ENCODE measurements at places on chromosomes 7 and 10. TPM values are rescaled to one million over a fixed set of nuclear protein-coding genes. Genes with fewer than 3 reads are reported as not detected.

DNA sequence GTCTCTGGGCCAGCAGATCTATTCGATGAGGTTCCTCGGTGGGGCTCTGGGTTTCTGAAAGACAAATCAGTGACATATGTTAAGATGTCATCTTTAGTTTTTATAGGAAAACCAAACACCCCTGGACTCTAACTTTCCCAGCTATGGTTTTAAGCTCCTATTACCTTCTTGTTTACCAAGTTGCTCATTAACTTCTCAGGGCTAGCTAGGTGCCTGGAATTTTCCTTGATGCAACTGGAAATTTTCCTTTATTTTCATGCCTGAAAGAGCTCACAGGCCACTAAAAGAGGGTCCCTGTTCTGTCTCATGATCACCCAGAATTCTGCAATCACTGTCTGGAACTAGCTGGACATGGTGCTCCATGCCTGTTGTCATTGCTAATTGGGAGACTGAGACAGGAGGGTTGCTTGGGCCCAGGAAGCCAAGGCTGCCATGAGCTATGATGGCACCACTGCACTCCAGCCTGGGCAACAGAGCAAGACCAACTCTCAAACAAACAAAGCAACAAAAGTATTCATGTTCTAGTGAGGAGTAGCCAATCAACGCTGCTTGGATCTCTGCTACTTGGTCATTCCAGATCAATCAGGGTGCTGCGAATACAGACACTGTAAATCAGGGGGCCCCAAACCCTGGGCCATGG is 1173.5 kb upstream of the AUTS2 start:
- no peak for DNase-seq
- no peaks in the 10 kb centered on the region for H3K27me3 ChIP-seq
- H3K4me1 ChIP-seq = no peaks in the 10 kb centered on the region
- H3K4me3 ChIP-seq = no peak overlapping the region
- H3K36me3 ChIP-seq = no peaks in the 10 kb centered on the region

DNA sequence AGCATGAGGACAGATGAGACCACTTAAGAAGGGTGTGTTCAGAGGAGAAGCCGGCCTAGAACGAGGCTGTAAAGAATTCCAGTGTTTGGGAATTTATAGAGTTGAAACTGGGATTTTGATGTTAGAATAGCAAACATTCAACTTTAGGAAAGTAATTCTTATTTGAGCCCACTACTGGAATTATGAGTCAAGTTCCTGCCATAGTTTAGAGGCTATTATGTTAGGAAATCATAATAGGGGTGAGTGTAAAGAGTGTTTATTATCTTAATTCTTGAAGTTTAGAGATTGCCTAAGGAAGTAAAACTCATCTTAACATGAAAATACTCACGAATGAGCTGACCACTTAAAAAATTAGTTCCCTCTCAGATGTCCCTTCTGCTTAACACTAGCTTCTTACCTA is 2.1 kb downstream of the CBLL1 start:
- DNase-seq = no peak
- peaks cover 57% of the 10 kb centered on the region for H3K4me1 ChIP-seq
- H3K27me3 ChIP-seq = no peaks in the 10 kb centered on the region

DNA sequence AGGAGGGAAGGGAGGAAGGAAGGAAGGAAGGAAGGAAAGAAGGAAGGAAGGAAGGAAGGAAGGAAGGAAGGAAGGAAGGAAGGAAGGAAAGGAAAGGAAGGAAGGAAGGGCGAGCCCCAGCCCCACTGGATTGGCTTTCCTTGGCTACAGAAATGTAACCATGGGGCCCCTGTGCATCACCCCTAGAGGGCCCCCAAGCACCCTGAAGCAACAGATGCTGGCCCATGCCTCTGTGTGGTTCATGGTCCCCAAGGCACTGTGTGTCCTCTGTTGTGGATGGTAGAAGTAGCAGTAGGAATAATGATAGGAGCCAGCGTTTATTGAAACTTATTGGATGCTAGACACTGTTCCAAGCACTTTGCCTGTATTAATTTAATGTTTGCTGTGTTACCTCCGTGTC is 116.6 kb upstream of the MACROH2A2 start:
- no peaks in the 10 kb centered on the region for H3K36me3 ChIP-seq
- H3K4me3 ChIP-seq = no peak overlapping the region
- H3K27me3 ChIP-seq = no peaks in the 10 kb centered on the region
- no peak for DNase-seq
- no peak overlapping the region for H3K27ac ChIP-seq
- H3K4me1 ChIP-seq = no peaks in the 10 kb centered on the region

GRCh38 chr10:21138769-21139340 is 241.7 kb upstream of the NEBL start:
- H3K27ac ChIP-seq = no peak overlapping the region
- H3K4me1 ChIP-seq = no peaks in the 10 kb centered on the region
- no peak for DNase-seq
- peaks cover 6% of the 10 kb centered on the region for H3K27me3 ChIP-seq

GRCh38 chr7:155798673-155799439 is 13.4 kb downstream of the SHH start:
- H3K4me1 ChIP-seq = peaks cover 17% of the 10 kb centered on the region
- no peak for DNase-seq
- peaks cover 41% of the 10 kb centered on the region for H3K27me3 ChIP-seq
- H3K36me3 ChIP-seq = no peaks in the 10 kb centered on the region
- H3K27ac ChIP-seq = no peak overlapping the region
- H3K4me3 ChIP-seq = no peak overlapping the region

GRCh38 chr10:29297678-29298077 is 8.8 kb downstream of the LYZL1 start:
- no peak overlapping the region for H3K4me3 ChIP-seq
- no peak overlapping the region for H3K27ac ChIP-seq
- no peaks in the 10 kb centered on the region for H3K4me1 ChIP-seq
- no peaks in the 10 kb centered on the region for H3K27me3 ChIP-seq

DNA sequence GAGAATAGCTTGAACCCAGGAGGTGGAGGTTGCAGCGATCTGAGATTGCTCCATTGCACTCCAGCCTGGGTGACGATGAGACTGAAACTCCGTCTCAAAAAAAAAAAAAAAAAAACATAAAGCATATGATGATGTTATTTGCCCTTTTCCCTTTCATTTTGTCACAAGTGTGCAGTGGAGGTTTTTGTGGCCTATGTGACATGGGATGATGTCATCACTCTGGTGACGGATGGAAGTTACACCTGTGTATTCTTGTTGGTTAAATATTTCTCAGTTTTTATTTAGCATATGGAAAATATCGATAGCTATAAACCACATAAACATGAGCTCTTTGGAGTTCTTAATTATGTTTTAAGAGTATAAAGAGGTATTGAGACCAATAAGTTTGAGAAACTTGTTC is 71.8 kb upstream of the EMX2 start:
- no peaks in the 10 kb centered on the region for H3K4me1 ChIP-seq
- H3K36me3 ChIP-seq = no peaks in the 10 kb centered on the region
- no peak overlapping the region for H3K4me3 ChIP-seq
- H3K27ac ChIP-seq = no peak overlapping the region
- H3K27me3 ChIP-seq = peaks cover 20% of the 10 kb centered on the region

DNA sequence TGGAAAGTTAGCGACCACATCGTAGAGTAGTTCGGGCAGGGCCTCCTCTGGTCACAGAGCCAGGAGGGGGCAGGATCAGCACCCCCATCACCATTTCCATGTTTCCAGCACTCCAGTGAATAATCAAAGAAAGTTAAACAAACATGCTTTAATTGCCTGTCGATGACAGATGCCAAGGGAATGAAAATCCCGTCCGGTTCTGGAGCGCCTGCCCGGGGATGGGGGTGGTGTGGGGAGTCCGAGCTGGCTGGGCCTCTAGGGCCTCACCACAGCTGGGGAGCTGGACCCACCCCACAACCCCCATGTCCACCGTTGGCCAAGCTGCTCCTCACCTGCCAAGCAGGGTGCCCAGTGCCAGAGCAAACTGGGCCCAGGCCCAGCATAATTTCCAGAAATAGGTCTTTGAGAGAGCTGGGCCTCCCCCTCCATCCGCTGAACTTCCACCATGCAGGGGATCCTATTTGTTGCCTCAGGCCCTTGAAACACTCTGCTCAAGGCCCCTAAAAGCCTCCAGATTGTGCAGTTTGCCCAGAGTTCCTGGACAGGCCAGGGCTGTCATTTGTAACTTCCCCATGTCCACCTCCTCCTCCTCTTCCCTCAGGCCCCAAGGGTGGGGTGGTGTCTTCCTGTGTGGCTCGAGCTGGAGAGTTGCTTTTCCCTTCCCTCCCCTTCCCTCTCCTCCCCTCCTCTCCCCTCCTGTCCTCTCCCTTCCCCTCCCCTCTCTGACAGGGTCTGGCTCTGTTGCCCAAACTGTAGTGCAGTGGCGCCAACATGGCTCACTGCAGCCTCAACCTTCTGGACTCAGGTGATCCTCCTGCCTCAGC is 101.0 kb downstream of the MYL10 start:
- no peak overlapping the region for H3K27ac ChIP-seq
- no peak for DNase-seq
- H3K36me3 ChIP-seq = no peaks in the 10 kb centered on the region
- no peak overlapping the region for H3K4me3 ChIP-seq
- H3K27me3 ChIP-seq = peaks cover 22% of the 10 kb centered on the region

- H3K27me3 ChIP-seq = peaks cover 3% of the 10 kb centered on the region
- H3K27ac ChIP-seq = no peak overlapping the region
- H3K36me3 ChIP-seq = no peaks in the 10 kb centered on the region
- no peak overlapping the region for H3K4me3 ChIP-seq
Measured at GRCh38 chr10:112280205-112280921, 2.8 kb upstream of the TECTB start.

DNA sequence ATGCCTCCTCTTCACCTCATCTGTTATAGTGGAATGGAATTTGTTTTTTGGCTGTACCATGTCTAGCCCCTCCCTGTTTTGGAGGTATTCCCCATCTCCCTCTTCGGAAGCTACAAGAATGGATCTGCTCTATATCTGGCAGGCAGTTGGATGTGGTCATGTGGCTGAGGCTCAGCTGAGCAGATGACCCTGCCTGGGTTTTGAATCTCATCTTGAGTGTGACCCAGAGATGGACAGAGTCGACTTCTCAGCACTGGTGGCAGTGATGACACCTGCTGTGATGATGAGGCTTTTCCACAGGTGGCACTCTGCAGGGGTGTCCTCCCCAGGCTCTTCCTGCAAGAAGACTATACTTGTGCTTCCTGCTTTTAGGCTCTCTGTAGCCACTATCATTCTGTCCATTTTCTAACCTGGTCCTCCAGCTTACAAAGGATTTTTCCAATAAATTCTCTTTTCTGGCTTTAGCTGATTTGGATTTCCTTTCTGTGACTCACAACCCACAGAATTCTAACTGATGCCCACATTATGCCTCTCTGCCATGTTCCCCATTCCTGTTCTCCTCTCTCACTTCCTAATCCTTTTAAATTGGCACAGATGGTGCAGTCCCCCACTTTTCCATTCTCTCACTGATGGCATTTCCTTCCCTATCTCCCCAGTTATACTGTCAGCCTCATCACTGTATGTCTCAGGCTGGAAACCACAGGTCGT is 7.5 kb upstream of the ARHGAP22 start:
- H3K36me3 ChIP-seq = no peaks in the 10 kb centered on the region
- no peak overlapping the region for H3K27ac ChIP-seq
- peaks cover 12% of the 10 kb centered on the region for H3K27me3 ChIP-seq
- no peak for DNase-seq
- H3K4me3 ChIP-seq = no peak overlapping the region

GRCh38 chr10:64385355-64385754 is 864.2 kb downstream of the REEP3 start:
- no peak for DNase-seq
- no peaks in the 10 kb centered on the region for H3K27me3 ChIP-seq
- H3K4me1 ChIP-seq = no peaks in the 10 kb centered on the region

GRCh38 chr10:96501985-96502384 is 11.7 kb downstream of the TLL2 start:
- no peak overlapping the region for H3K27ac ChIP-seq
- DNase-seq = no peak
- peaks cover 3% of the 10 kb centered on the region for H3K27me3 ChIP-seq
- H3K4me1 ChIP-seq = no peaks in the 10 kb centered on the region

- DNase-seq = no peak
- H3K36me3 ChIP-seq = peaks cover 11% of the 10 kb centered on the region
- H3K4me3 ChIP-seq = no peak overlapping the region
- no peaks in the 10 kb centered on the region for H3K27me3 ChIP-seq
Measured at GRCh38 chr7:7614018-7614741, 26.4 kb upstream of the UMAD1 start.

GRCh38 chr10:61397175-61397986 is 55.8 kb downstream of the TMEM26 start:
- no peak for DNase-seq
- H3K36me3 ChIP-seq = no peaks in the 10 kb centered on the region
- no peaks in the 10 kb centered on the region for H3K27me3 ChIP-seq
- H3K4me1 ChIP-seq = peaks cover 18% of the 10 kb centered on the region
- peak overlapping the region; percentile 16 for H3K27ac ChIP-seq

GRCh38 chr10:50216418-50216817 is 34.9 kb downstream of the ASAH2 start:
- peaks cover 4% of the 10 kb centered on the region for H3K4me1 ChIP-seq
- no peaks in the 10 kb centered on the region for H3K36me3 ChIP-seq
- DNase-seq = no peak
- H3K27ac ChIP-seq = no peak overlapping the region
- peaks cover 8% of the 10 kb centered on the region for H3K27me3 ChIP-seq
- no peak overlapping the region for H3K4me3 ChIP-seq

- no peak overlapping the region for H3K4me3 ChIP-seq
- peaks cover 57% of the 10 kb centered on the region for H3K36me3 ChIP-seq
- no peaks in the 10 kb centered on the region for H3K27me3 ChIP-seq
- H3K4me1 ChIP-seq = peaks cover 11% of the 10 kb centered on the region
- no peak for DNase-seq
Measured at GRCh38 chr7:8005279-8005678, 36.7 kb downstream of the GLCCI1 start.

DNA sequence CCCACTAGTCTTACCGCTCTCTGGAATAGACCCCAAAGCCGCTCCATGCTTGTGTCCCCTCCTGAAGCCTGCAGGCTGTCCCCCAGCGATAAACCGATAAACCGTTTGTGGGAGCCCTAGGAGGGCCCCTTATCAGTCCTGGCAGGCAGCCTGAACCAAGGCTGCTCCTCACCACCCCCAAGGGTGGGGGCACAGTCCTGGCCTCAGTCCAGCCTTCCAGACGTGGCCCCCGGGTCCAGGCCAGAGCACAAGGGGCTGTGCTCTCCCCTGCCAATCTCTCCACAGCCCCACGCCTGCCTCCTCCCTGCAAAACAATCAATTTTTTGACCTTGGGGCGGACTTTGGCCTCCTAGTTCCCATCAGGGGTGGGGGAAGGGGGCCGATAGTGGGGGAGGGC is at the start of gene TFR2:
Gene TFR2, minus strand, starts transcription at position 90 of the 397 bp plus-strand sequence. Its CDS starts 43 bp downstream, at position 47.
- no peaks in the 10 kb centered on the region for H3K36me3 ChIP-seq
- DNase-seq = no peak
- H3K27ac ChIP-seq = no peak within 1 kb of the TSS
- H3K4me1 ChIP-seq = peaks cover 9% of the 10 kb centered on the region
- H3K27me3 ChIP-seq = peaks cover 17% of the 10 kb centered on the region

- no peaks in the 10 kb centered on the region for H3K36me3 ChIP-seq
- H3K4me1 ChIP-seq = no peaks in the 10 kb centered on the region
- H3K27ac ChIP-seq = no peak overlapping the region
- no peak for DNase-seq
- no peak overlapping the region for H3K4me3 ChIP-seq
Measured at GRCh38 chr10:130970341-130971122, 341.0 kb downstream of the TCERG1L start.

Gene IDI2
- not detected for total RNA-seq

Gene GCK
- 0.13 TPM for total RNA-seq

Gene AGR2
- not detected for total RNA-seq

Gene OPALIN
- total RNA-seq = not detected

Gene FAM25C
- not detected for total RNA-seq

Gene LLCFC1
- total RNA-seq = not detected

Gene KCP
- total RNA-seq = 4.4 TPM

Gene MPP7
- total RNA-seq = 8.3 TPM

Gene SPDYE9
- total RNA-seq = not detected

Gene CCDC3
- total RNA-seq = 0.07 TPM

Gene COPG2
- total RNA-seq = 15.3 TPM

Gene SUN3
- total RNA-seq = not detected

Gene ACTL6B
- total RNA-seq = not detected

Gene NYAP1
- not detected for total RNA-seq

Measured in activated B cell treated with CpG ODN at 0.5 μM for 24 hours (primary cell).